ENCODE measurements at places on chromosomes 1 and 21. TPM values are rescaled to one million over a fixed set of nuclear protein-coding genes. Genes with fewer than 3 reads are reported as not detected.

Gene GABPB2
- 14.8 TPM for total RNA-seq

Gene OR2L2
- 0.39 TPM for total RNA-seq

Gene CYP4A11
- not detected for total RNA-seq

Gene HRNR
- not detected for total RNA-seq

Gene TMEM54
- 26.9 TPM for total RNA-seq

Gene SZRD1
- total RNA-seq: 62.9 TPM

Gene CFAP141
- not detected for total RNA-seq

Gene PERM1
- total RNA-seq: 0.13 TPM

Gene CLDN8
- total RNA-seq: not detected

Gene OR14K1
- total RNA-seq: 0.94 TPM

Gene FTCD
- not detected for total RNA-seq

Gene MRPS6
- 25.4 TPM for total RNA-seq

Gene RXRG
- total RNA-seq: 0.36 TPM

Gene GCSAML
- total RNA-seq: not detected

Gene RO60
- 80.7 TPM for total RNA-seq

Gene CLDN17
- total RNA-seq: not detected

Gene OPTC
- total RNA-seq: not detected

Gene KDF1
- total RNA-seq: 4.0 TPM

Gene F13B
- not detected for total RNA-seq

Gene RGS13
- not detected for total RNA-seq

Gene KCNE2
- 0.32 TPM for total RNA-seq

Gene CLCNKB
- 1.5 TPM for total RNA-seq

Gene SYNC
- 5.6 TPM for total RNA-seq

Gene TCHHL1
- not detected for total RNA-seq

Gene TMEM81
- total RNA-seq: 2.2 TPM

Gene SYNJ1
- 19.4 TPM for total RNA-seq

Gene CCDC17
- 2.0 TPM for total RNA-seq

Gene HOOK1
- 3.3 TPM for total RNA-seq

Gene CBR3
- 1.5 TPM for total RNA-seq

Gene CR1L
- 0.61 TPM for total RNA-seq
